ENCODE measurements at places on chromosomes 13 and 19.

GRCh38 chr19:5814852-5815246 is 10.0 kb downstream of the NRTN start:
- no peak for DNase-seq

- no peak for DNase-seq
Measured at GRCh38 chr13:42233726-42234125, 38.2 kb upstream of the AKAP11 start.

- no peak for DNase-seq
Measured at GRCh38 chr19:45164577-45165335, 4.0 kb upstream of the NKPD1 start.

GRCh38 chr19:47260476-47260875 is 4.2 kb downstream of the CCDC9 start:
- DNase-seq: no peak

- no peak for DNase-seq
Measured at GRCh38 chr13:30843548-30843947, 62.5 kb upstream of the MEDAG start.

DNA sequence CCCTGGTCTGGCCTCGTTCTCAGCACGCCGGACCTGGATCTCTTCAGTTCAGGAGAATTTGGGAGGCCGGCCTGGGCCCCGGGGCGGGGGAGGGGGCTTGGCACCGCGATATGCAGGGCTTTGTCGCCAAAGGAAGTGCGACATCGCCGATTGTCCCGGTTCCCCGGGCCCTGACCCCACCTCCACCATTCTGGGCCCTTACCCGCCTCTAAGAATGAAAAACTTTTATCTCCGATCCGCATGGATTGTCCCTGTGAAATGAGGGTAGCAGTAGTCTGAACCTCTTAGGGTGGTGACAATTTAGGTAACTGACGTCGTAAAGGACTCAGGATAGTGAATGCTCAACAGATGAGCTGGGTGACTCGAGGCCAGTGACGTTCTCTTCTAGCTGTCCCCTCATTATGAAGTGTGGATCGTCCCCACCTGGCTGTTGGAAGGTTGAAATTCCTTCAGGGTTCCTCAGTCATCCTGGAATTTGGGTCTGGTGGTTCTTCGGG is 650 bp downstream of the DDA1 start:
- no peak for DNase-seq

DNA sequence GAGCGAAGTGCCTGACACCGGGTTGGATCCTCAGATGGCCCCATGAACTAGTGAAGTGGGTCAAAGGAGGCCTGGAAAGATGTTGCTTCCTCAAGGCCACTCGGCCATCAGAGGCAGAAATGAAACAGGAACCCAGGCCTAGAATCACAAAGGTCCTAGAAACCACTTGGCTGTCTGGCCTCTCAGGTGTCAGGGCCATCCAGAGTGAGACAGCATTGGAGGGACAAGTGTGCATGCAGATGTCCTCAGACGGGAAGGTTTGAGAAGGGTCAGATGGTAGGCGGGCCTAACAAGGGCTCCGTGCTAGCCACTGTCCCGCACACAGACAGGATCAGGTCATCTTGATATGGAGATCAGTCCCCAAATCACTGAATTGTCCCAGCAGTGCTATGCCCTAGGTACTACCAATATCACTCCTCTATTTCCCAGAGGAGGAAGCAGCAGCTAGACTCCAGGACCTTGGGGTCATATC is 14.3 kb downstream of the CCDC97 start:
- no peak for DNase-seq

- no peak for DNase-seq
Measured at GRCh38 chr19:6252066-6252465, 27.7 kb downstream of the MLLT1 start.

DNA sequence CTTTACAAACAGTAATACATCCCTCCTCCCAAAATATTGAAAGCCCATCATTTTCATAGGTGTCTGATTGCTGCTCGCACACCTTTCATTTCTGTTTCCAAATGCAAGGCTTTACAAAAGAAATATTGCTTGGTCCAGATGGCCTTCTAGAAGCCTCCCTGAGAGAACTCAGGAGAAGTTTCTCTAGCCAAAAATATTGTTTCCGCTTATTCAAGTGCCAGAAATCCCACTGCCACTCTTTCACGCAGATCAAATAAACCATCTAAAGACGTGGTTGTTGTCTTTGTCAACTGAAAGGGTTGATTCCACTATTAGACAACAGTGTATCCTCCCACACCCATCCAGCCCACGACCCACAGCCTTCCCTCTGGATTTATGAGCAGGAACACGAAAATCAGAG is 96.2 kb downstream of the ZIC5 start:
- no peak for DNase-seq

DNA sequence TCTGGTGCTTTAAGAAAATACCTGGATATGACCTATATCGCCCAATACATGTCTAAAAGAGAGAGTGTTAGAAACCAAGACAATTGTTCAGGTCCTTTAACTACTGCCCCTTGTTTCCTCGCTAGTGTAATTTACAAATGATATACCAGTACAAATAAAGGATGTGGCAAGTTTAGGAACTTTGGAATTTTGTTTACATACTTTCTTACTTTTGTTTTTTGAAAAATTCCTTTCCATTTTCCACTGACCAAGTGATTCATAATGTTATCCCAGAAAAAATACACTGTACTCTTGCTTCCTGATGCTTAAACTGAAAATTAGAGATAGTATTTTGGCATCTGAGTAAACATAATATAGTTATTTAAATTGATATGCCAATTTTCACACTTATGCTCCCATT is 96.8 kb upstream of the CSNK1A1L start:
- DNase-seq: no peak

DNA sequence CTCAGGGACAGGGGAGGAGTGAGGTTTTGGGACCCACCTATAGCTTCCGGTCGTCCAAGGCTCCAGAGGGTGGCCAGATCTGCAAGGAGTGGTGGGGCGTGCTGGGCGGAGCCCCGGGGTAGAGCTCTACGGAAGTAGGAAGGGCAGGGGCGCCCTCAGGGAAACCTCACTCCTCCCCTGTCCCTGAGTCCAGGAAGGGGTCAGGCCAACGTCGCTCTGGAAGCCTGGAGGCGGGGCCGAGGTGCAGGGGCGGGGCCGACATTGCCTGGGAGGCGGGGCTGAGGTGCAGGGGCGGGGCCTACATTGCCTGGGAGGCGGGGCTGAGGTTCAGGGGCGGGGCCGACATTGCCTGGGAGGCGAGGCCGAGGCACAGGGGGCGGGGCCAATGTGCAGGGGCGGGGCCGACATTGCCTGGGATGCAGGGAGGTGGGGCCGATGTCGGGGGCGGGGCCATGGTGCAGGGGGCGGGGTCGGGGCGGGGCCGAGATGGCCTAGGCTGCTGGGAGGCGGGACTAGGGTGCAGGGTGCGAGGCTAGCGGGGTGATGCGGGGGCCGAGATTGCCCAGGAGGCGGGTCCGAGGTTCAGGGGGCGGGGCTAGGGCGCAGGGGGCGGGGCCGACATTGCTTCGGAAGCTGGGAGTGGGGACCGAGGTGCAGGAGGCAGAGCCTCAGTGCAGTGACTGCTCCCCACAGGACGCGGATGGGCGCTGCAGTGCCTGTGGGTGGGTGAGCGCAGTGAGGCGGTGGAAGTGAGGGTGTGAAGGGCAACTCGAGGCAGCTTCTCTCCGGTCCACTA is 4.9 kb upstream of the PALM start:
- peak; percentile 57 for DNase-seq

GRCh38 chr13:76329004-76329403 is 557.2 kb downstream of the KCTD12 start:
- no peak for DNase-seq

GRCh38 chr13:102830646-102831045 is 15.2 kb upstream of the ERCC5 start:
- DNase-seq: no peak

DNA sequence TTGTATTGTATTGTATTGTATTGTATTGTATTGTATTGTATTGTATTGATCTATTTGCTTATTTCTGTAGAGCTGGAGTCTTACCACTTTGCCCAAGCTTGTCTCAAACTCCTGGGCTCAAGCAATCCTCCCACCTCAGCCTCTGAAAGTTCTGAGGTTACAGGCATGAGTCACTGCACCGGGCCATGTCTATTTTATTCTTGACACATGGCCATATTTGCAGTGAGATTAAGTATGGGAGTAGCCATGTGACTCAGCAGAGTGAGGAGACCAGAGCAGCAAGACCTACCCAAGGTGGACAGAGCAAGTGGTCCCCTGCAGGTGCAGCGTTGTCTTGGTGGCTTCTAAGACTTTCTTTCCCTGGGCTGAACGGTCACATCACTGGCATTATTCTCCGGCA is 49.1 kb upstream of the UBAC2 start:
- DNase-seq: no peak

- no peak for DNase-seq
Measured at GRCh38 chr19:33621065-33621785, 528 bp upstream of the CHST8 start.

GRCh38 chr19:4455719-4456475 is 1.7 kb downstream of the UBXN6 start:
- DNase-seq: no peak

DNA sequence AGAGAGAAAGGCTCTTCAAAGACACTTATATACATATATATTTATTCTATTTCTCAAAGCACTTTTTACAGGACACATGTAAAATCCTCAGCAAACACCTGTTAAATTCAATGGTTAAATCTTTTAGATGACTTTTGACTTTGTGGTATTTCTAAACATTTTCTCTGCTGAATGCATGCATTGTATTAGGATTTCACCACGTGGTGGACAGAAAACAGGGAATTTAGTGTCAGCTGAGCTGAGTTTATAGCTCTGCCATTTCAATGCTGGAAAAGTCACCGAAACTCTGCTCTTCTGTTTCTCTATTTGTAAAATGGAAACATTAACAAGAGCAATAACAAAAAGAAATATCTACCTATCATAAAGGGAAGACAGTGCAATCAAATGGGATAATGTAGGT is 375.6 kb downstream of the ENOX1 start:
- DNase-seq: no peak

DNA sequence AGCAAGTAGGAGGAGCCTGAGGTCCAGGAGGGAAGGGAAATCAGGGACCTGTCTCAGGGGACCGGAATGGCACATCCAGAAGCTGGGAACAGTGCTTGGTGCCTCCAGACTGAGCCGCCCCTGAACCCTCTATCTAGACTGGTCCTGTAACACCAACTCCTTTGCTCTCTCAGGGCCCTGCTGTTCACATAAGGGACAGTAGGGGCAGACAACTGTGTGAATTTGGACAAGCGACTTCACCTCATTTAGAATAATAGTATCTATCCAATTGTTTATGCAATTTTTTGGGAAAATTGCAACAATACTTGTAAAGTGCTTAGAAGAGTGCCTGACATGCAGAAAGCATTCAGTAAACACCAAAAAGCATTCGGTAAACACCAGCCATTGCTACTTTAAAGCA is 14.0 kb downstream of the SYMPK start:
- no peak for DNase-seq

GRCh38 chr19:42455621-42456081 is 12.9 kb upstream of the CXCL17 start:
- DNase-seq: no peak

DNA sequence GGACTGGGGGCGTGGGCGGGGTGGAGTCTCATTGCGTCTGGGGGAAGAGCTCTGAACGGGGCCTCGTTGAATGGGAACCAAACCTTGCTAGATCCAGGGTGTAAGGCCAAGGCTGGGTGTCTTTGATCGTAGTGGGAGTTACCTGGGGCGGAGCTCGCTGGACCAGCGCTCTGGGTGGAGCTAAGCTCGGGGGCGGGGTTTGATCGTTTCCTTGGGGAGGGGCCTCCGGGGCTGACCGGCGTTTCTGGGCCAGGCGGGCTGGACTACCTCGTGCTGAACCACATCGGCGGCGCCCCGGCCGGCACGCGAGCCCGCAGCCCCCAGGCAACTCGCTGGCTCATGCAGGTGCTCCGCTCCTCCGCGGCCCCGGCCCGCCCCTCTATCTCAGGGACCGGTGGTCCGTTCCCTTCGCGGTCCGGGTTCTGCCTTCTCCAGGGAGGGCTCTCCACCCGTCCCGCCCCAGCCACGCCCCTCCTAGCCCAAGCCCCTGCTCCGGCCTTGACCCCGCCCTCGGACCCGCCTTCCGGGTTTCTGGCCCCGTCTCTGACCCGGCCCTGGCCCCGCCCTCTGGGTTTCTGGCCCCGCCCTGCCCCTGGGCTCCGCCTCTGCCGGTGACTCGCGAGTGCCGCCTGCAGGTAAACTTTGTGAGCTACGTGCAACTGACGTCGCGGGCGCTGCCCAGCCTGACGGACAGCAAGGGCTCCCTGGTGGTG is 3.3 kb upstream of the RPL36 start:
- peak; percentile 88 for DNase-seq

- no peak for DNase-seq
Measured at GRCh38 chr13:80168089-80168850, 172.7 kb downstream of the SPRY2 start.

DNA sequence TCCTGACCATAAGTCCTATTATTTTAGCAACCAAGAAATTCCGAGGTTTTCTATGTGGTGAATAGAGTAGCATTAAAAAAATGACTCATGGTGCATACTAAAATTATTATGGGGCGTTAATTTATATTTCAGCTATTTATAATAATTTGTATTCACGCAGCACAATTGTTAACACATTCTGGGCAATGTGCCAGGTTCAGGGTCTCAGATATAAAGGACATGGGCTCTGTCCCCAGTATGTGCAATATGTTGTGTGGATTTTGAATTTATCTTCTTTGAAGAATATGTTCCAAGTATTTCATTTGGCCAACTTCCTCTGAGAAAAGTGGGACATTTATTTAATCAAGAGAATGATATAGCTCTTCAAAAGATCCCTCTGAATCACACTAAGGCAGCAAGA is 1434.7 kb upstream of the PRR20A start:
- no peak for DNase-seq

DNA sequence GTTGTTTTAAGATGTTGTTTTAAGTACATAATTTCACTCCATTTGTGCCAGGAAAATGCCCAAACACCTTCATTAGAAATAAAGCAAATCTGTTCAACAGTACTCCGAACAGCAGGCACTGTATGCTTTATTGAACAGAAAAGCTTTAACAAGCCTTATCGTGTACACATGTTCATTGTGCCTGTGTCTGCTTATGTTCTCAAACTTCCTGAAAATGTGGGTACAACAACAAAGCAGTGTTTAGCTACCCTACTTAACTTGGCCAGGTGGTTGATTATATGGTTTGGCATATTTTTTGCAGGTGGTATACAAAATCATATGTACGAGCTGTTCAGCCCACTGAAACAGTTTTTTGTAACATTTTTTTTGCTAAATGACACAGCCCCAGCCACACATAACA is 718.0 kb downstream of the DACH1 start:
- DNase-seq: no peak

DNA sequence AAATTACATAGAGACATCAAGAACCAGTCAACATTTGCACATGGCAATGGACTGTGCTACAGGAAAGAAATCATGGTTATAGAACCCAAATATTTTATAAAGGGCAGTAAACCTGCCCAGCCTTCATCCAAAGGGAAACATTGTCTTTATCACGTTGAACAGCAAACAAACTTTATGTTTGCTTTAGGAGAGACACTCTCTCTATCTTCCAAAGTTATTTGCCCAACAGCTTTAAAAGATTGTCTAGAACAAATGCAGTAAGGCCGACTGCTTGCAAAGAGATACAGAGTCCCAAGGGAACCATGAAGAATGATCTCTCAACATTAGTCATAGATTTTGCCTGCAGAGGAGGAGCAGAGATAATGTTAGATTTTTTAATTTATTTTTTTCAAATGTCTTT is 1323.5 kb upstream of the SLC10A2 start:
- no peak for DNase-seq
